ENCODE measurements at places on chromosomes 6 and 20. TPM values are rescaled to one million over a fixed set of nuclear protein-coding genes. Genes with fewer than 3 reads are reported as not detected.

The MPIG6B gene
- total RNA-seq, result not detected

The RGS17 gene
- not detected for total RNA-seq

The SIRPD gene
- 0.17 TPM for total RNA-seq

The C6orf132 gene
- total RNA-seq, result not detected

The TCP11 gene
- not detected for total RNA-seq

The PAX1 gene
- total RNA-seq, result not detected
